ENCODE measurements at places on chromosomes 2 and 18.
A peak's percentile ranks its signal among the peaks of the same experiment; 100 is the strongest.

- no peak for DNase-seq
These were observed 799 bp downstream of the CEP68 start for GRCh38 chr2:65057054-65057375.

- peak; percentile 56 for DNase-seq
These were observed at the start of gene TMEM237 for GRCh38 chr2:201643216-201643890. Gene TMEM237 (minus strand): TSS chr2:201643503. CDS start chr2:201643400, 103 bp downstream.

DNA sequence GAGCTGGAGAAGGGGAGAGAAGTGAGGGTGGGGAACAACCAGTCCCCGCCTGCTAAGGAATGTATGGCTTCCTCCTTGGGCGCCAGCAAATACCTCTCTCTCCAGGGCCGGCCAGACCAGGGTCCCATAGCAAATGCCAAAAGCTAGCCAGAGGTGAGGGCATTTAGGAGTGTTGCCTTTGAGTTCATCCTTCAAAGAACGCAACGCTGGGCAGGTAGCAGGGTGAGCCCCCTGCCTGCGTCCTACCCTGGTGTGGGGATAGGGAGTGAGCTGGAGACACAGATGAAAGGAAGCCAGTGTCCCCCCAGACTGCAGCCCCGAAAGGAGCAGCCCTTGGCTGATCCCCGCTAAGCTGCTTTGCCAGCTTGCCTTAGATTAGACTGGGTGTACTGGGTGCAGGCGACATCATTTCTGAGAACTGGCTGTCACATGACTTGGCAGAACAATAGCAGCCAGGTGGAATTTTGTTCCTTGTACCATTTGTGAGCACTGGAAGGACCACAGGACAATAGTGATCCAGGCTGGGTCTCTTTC, 40.4 kb downstream of the KLHL29 start:
- DNase-seq = no peak

- DNase-seq = peak; percentile 69
These were observed 208.4 kb downstream of the RAD51AP2 start for GRCh38 chr2:17309741-17310339.

DNA sequence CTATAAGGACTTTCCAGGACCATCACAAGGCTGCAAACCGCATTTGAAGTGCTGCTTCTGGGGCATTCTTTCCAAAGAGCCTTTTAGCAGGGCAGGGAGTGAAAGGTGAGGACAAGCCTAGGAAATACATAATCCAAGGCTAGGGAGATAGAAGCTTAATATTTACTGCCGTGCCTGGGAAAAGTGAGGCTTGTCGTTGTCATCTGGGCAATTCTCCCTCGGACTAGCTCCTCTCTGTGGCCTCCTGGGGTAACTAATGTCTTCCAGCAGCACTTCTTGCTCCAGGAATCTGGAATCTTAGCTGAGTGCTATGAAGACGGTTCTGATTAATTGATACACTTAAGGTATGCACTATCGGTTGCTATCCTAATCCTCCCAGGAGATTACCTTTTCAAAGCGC, 69.3 kb upstream of the ATL2 start:
- DNase-seq = no peak

GRCh38 chr2:62089658-62090057, 106.3 kb upstream of the B3GNT2 start:
- no peak for DNase-seq

- DNase-seq = no peak
These were observed 7.4 kb upstream of the ACYP2 start for GRCh38 chr2:54107903-54108615.

GRCh38 chr2:83115606-83116005, 1343.5 kb downstream of the SUCLG1 start:
- no peak for DNase-seq

DNA sequence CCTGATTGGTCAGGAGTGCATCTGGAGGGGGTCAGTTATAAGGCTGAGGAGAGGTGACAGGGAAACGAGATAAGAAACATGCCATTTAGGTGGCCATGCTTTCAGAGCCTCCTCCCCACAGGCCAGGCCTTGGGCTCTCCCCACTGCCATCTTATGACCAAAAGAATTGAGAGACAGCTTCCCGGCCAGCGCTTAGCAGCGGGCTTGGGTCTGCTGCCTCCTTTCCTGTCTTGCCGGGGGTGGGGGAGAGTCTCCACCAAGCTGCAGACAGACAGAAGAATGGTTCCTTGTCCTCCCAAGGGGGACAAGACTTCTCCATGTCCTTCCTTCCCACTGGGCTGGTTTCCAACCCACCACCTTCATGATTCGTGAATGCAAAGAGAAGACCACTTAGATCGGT, 171.3 kb downstream of the SMAD7 start:
- DNase-seq = no peak

DNA sequence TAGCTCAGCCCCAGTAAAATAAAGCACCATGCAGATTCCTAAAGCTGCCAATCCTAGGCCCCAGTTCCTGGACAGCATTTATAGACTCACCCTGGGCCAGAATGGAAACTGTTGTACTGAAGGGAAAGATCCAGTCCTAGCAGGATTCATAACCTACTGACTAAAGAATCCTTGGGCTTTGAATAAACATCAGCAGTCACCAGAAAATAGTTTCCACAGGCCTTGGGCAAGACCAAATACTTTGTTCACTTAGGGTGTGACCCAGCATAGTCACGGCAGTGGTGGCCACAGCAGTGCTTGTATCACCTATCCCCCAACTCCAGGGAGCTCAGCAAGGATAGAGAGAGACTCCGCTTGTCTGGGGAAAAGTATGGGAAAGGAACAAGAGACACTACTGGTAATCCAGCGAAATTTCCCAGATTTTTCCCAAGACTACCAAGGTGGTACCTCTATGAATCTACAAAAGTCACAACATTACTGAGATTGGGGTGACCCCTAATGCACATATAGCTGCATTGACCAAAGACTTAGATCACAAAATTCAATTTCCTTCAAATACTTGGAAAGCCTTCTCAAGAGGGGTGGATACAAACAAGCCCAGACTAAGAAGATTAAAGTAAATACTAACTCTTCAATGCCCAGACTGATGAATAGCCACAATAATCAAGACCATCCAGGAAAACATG, 748.1 kb upstream of the LRATD1 start:
- DNase-seq = no peak

DNA sequence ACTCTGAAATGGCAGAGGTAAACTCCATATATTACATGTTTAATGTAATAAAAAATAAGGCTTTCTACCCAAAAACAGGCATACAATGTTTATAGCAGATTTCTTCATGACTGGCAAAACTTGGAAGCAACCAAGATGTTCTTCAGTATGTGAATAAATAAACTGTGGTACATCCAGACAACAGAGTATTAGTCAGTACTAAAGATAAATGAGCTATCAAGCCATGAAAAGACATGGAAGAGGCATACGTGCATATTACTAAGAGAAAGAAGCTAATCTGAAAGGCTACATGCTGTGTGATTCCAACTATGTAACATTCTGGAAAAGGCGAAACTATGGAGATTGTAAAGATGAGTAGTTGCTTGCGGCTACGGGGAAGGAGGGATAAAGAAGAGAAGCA, 97.4 kb downstream of the OSR1 start:
- no peak for DNase-seq

DNA sequence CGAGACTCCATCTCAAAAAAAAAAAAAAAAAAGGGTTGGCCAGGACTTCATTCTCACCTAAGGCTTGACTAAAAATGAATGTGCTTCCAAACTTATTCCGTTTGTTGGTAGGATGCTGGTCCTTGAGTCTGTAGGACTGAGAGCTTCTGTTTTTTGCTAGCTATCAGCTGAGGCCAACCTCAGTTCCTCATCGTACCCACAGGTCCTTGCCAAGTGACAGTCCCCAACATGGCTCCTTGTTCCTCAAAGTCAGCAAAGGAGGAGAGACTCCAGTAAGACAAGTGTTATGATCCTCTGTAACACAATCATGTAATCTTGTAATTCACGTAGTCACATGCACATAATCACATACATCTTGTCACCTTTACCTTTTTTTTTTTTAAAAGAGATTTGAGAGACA, 37.0 kb downstream of the HAUS1 start:
- no peak for DNase-seq

- peak; percentile 15 for DNase-seq
These were observed 230.5 kb downstream of the PMAIP1 start for GRCh38 chr18:60130284-60130683.

DNA sequence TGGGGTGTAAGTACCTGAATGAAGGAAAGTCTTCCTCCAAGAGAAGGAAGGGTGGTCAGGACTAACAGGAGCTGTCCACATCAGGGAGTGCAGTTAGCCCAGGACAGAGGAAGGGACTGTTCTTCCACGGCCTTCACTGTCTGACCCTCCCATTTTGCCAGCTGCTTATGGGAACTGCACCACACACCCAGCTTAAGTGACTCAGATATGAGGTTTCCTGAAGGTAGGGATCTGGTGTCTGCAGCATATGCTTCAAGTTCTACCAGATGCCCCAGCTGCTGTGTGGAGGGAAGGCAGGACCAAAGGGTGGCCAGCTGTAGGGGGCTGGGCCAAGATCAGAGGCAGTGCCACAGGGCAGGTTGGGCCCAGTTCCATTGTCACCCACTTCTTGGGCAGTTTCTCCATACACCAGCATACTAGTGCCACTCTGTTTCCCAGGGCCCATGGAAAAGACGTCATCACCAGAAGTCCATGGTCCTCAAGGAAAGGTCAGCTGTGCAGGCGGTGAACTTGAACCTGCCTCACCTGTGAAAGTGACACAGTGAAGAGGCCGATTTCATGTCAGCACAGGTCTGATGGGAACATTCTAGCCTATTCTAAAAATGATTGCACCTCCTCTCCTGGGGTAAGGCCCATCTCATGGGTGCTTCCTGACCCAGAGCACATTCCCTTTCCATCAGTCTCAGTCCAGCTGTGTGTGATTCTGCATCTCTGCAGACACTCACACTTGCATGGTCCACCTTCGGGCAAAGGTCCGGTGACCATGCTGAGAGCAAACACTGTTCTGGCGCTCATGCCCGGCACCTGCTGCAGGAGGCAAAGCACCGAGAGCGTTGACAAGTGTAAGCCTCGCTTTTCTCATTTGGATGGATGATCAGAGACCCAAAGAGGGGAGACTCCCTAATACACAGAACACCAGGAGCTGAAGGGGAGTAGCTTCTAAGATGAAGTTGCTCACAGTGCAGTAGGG, 68.0 kb downstream of the ACAA2 start:
- no peak for DNase-seq

DNA sequence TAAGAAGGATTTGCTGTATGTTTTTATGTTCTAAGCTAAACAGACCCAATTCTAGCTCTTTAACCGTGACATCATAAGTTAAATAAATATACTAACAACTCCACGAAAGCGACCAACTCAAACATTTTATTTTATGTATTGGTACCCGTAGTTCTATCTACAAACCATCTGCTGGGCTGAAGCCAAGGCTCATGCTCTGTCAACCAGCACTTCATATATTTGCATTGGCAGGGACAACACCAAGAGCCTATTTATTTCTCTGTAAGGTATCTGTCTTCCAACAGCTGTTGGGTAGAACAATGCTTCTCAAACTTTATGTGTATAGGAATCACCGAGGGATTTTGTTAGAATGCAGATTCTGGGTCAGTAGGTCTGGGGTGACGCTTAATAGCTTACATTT, 64.5 kb downstream of the PID1 start:
- no peak for DNase-seq

DNA sequence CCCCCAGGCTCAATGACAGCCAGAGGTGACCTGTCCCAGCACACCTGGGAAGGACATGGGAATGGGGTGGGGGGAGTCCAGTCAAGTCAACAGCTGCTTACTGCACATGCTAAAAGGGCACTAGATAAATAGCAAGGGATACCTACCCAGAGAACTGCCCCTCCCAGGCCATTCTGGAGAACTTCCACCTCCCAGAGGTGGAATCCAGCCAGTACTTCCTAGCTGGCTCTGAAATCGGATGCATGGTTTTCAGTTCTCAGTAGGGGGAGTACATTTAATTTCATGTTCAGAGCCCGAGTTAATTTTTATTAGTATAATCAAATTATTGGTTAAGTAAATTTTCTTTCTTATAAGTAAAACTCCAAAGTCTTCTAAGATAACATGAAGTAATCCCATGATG, 28.9 kb upstream of the ITGA6 start:
- peak; percentile 26 for DNase-seq

DNA sequence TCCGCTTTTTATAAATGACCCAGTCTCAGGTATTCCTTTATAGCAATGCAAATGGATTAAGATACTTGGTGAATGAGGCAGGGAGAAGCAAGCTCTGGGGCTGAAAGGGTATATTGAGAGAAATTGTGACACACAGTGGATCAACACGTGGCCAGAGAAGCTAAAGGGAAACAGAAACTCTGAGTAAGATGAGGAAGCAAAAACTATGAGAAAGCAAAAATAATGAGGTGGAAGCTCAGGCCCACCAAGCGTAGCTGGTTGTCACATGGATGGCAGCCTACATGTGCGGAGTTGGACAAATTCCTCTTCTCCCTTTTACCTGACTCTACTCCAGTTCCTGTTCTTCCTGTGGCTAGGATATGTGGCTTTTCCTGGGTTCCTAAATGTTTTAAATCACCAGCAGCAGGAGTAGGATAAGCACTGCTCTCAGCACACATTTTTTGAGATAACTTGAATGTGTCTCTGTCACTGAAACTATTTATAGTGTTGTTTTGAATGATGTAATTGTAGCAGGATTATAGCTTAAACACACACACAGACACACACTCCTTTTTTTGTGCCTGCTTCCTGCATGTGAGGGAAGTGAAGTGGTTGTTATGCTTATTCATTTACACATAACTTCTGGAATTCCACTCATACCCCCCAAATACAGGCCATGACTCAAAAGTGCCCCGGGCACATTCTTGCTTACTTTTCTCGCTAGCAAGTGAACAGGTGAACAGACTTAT, 30.1 kb upstream of the EPC2 start:
- no peak for DNase-seq

DNA sequence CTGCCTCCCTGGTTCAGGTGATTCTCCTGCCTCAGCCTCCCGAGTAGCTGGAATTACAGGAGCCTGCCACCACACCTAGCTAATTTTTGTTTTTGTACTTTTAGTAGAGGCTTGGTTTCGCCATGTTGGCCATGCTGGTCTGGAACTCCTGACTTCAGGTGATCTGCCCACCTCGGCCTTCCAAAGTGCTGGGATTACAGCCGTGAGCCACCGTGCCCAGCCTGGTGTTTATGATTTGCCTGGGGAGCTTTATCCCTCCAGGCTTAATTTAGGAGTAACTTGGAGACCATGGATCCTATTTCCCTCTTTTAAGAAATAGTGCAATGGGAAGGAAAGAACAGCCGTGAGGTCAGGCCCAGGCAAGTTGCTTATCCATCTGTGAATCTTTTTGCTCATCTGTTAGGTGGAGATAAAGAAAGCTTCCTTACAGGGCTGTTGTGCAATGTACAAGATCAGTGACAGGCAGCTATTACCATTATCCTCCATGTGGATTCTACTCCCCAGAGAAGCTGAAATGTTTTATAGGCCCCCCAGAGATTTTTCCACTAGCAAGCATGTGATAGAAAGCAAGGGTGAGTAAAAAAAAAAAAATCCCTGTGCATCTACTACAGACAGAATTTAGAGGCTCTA, 104.9 kb upstream of the MGAT5 start:
- DNase-seq = peak; percentile 69

DNA sequence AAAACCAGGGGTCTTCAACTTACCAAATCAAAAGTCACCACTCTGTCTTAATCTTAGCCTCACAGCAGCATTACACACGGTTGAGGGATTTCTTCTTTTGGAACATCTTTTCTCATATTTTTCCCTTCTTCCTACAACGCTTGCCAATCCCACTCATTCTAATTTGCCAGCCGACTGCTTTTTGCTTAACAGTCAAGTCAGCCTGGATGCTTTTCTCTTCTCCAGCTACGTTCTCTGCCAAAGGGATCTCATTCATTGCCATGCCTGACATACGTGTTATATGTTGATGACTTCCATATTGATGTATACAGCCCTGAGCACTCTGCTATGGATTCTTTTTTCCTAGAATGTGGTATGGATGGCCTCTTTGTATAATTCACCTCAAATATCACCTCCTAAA, 37.3 kb downstream of the CDH19 start:
- no peak for DNase-seq

- DNase-seq = no peak
These were observed 288.2 kb upstream of the HS6ST1 start for GRCh38 chr2:128606837-128607236.

All from K562 (cell line).